CD4-positive, alpha-beta T cell treated with Interleukin-17A for 4 hours (primary cell): ENCODE measurements at places on chromosomes 1 and 21.

- DNase-seq = no peak
Measured at GRCh38 chr1:93443454-93443853, 4.5 kb upstream of the FNBP1L start.

- no peak for DNase-seq
Measured at GRCh38 chr1:26745191-26745590, 42.6 kb upstream of the PIGV start.

- DNase-seq = no peak
Measured at GRCh38 chr1:161902182-161902581, 121.5 kb downstream of the OLFML2B start.

- DNase-seq = no peak
Measured at GRCh38 chr1:174884038-174884437, 115.7 kb upstream of the CACYBP start.

DNA sequence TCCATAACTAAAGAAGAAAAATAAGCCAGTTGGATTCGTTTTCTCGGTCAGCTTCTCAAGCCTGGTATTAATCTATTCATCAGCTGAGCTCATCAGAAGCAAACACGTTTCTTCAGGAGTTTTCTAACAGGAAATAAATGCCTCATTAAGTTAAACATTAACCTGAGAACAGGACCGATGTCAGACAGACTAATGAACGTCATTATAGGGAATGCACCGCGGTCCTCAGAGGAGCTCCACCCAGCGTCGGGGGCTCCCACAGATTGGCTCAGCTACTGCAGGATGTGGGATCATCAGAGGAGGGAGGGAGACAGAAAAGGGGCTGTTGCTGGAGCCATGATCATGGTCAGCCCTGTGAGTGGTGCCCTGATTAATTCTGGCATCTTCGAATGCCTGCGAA lies 615.4 kb downstream of the PTPRU start:
- DNase-seq = no peak

- no peak for DNase-seq
Measured at GRCh38 chr1:245019910-245020486, 134.8 kb upstream of the KIF26B start.

DNA sequence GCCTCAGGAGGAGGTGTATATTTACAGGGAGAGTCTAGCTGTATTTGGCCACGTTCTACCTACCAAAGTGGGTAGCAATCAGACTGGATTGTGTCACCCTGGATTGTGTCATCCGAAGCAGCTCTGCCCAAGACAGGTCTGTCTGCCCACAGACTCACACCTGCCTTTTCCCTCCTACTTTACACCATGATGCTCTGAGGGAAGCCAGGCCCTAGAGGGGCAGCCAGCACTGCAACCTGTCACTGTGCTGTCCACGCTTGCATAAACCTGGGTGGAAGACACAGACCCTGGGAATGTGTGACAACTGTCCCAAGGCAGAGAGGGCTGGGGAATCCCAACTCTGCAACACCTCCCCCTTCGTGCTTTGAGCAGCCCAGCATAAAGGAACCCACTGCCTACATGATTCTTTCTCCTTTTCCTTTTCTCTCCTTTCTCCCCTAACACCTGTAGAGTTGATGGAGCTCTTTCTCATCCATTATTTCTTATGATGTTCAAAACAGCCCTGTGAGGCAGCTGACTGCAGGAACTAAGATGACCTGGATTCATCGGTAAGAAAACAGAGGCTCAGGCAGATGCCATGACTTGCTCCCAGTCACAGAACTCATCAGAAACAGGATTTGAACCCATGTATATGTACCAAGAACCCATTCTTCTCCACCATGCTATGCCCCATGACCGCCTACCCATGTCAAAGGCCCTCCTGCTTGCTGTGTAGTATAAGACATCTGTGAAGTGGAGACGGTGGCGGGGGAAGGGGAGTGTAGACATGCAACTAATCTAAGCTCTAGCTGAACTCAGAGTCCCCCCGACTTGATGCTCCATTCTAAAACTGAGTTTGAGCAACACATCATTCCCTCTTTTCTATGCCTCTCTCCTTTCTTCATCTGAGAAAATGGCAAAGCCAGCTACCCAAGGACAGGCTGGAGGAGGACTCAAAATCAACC lies 55.9 kb downstream of the ITPKB start:
- peak; percentile 54 for DNase-seq

DNA sequence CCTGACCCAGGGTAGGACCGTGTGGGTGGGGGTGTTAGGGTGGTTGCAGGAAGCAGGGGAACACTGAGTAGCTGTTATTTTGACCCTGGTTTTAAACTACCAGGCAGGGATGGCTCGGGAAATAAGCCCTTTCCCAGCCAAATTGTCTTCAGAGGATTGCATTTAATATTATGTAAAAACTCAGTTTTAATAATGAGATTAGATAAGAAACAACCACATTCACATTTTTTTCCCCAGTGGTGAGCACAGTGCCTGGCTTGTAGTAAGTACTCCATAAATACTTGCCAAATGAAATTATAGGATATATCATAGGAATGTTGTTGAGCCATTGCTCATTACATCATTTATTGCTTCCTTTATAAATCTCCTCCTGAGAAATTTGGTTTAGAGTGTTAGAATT lies 3.1 kb upstream of the ACP6 start:
- no peak for DNase-seq
